Left ventricle myocardium inferior (tissue), 1 donor: ENCODE measurements at places on chromosomes 3 and 15.
A peak's percentile ranks its signal among the peaks of the same experiment; 100 is the strongest.

GRCh38 chr3:69016901-69017300 is 3.4 kb upstream of the EOGT start:
- DNase-seq, result no peak

GRCh38 chr3:52202384-52203077 is 4.6 kb downstream of the ALAS1 start:
- DNase-seq, result no peak

GRCh38 chr3:66303491-66303901 is 82.7 kb downstream of the SLC25A26 start:
- DNase-seq, result no peak

DNA sequence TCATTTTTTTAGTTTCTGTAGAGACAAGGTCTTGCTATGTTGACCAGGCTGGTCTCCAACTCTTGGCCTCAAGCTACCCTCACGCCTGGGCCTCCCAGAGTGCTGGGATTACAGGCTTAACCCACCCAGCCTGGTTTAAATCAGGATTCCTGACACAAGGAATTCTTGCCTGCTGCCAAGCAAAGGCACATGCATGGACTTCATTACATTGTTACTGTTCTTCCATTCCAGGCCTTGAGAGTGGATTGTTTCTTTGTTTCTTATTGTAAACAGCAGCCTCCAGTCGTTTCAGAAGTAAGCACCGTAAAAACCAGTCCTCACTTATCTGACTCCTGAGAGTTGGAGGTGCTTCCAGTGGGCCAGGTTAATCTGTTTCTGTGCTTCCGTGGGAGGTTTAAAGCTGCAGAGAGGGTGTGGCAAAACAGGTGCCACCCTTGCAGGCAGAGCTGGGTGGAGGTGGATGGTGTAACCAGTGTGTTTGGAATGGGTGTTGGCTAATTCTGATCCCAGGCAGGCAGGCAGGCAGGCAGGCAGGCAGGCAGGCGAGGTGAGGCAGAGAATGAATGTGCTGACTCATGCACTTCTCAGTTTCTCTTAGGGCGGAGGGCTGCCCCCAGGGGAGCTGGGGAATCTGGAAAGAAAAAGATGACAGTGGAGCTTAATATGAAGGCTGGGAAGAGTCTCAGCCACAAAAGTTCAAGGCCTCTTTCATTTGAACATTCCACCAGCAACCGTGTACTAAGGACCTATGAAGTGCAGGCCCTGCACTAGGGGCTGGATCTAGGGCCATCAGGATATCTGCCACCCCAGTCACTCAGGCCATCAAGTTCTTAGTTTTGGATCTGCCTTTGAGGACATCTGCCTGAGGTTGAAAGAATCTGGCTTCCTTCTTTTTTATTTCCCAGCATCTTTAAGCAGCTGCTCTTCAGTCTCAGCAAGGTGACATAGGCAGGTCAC is 37.0 kb upstream of the CDCP1 start:
- no peak for DNase-seq

DNA sequence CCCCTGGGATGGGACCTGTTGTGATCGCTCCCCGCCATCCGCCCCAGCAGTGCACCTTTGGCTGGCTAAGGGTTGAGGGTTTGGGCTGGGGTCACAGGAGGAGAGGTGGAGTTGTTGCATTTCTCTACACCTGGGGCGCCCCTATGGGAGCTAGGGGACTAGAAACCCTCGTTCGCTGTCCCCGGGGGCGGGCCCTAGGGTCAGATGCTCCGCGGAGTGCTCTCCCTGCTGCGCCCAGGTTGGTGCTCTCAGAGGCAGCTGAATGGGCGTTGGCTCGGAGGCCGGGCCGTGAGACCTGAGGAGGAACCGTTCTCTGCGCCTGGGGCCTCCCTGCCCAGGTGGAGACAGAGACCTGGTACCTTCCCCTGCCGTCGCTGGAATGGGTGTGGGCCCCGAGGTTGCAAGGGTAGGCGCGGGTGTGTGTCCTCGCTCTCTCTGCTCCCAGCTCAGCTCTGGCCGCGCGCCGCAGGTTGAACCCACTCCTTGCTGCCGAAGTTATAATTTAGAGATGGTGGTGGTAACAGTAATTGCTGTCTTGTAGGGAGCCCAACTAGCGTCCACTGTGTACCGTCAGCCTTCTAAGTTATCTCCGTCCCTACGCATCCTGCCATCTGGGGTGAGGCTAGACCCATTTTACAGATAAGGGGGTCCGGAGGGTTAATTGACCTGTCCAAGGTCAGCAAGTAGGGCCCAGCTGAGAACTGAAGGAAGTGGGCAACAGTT is 965 bp downstream of the FLNB start:
- DNase-seq, result peak; percentile 20

DNA sequence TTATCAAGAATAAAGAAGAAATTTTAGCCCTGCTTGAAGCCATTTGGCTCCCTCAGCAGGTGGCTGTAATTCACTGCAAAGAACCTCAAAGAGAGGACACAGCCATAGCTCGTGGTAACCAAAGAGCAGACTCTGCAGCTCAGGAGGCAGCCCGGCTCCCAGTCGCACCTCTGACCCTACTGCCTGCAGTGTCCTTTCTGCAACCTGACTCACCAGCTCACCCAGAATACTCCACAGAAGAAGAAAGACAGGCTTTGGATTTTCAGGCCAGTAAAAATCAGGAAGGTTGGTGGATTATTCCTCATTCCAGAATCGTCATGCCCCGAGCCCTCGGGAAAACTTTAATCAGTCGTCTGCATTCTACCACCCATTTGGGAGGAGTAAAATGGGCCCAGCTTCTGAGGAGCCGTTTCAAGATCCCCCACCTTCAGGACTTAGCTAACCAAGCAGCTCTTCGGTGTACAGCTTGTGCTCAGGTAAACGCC is 38.6 kb downstream of the ZBTB11 start:
- DNase-seq, result no peak

- no peak for DNase-seq
These were observed 2.1 kb upstream of the GABRA5 start for GRCh38 chr15:26864664-26865191.

DNA sequence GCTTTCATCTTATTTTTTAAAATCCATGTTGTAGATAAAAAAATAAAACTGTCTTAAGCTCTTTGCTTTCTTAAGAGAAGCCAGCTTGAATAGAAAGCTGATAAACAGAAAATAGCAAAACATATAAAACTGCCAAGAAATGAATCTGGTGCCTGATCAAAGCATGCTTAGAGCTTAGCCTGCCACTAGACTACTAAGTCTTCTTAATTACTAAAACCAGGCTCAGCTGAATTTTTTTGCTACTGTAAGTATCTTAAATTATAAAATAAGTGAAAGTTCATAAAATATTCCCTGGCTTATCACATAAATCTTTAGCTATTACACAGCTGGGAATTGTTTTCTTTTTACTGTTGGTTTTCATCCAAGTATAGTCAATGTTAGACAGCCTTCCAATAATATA is 803.9 kb downstream of the DIPK2A start:
- no peak for DNase-seq

- no peak for DNase-seq
These were observed 705.7 kb upstream of the NR2F2 start for GRCh38 chr15:95624616-95625361.

- no peak for DNase-seq
These were observed 134.8 kb downstream of the NSMCE3 start for GRCh38 chr15:29134641-29135308.

DNA sequence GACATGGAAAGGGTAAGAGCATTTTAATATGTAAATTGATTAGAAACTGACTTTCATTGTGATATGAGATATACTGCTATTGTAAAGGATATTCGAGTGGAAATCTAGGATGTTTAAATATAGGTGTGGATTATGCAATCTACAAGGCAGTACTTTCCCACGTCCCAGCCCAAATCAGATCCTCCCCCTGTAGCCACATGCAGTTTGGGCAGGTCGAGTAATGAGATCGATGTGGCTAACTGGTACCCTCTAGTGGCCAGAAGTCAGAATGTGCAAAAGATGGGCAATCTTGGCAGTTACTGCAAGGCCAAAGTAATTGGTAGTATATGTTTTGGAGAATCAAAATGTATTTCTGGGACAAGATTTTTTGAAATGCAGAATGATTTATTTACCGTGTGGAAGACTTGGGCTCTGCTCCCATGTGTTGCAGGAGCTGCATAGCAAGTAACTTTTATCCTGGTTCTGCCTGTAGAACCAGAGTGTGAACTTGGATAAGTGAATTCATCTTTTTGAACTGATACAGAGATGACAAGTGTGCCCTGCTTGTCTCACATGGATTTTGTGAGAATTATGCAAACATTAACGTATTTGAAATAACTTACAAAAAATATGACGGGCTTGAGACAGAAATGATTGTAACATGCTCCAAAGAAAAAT is 94.5 kb upstream of the ADAMTSL3 start:
- DNase-seq, result no peak

DNA sequence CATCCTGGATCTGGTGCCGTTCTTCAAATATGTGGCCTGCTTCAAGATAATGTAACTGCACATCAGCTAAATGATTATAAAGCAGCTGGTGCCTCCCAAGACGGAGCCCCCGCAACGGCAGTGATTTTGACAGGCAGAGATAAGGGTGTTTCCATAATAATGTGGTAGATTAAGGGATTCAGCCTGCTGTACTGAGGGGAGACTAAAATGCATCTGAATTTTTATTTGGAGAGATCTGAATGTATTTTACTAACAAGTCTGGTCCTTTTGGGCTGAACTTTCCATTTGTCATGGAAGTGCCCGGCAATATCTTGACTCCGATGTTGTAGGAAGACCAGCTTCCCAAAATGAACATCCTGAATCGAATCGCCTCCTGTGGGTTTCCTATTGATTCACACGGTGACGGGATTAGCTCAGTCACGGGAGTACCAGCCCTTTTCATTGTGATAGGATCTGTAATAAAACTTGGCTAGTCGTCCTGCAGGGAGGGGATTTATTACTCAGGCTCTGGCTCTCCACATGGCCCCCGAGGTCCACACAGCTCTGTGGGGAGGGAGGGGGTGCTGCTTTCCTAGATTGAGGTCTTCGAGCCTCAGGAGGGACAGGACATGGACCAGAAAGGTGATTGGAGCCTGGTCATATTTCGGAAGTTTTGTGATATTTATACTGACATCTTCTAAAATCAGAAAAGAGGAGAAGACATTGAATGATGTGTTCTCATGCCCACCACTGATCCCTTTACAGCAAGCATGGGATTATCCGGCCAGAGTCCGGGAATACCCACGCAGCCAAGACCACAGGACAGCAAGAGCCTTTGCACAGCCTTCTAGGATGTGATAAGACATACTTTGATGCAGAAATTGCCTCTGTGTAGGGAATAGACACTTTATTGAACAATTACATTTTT is 2.5 kb upstream of the PCSK6 start:
- no peak for DNase-seq

- no peak for DNase-seq
These were observed 100.6 kb downstream of the STAG1 start for GRCh38 chr3:136651581-136651980.

- no peak for DNase-seq
These were observed 22.6 kb downstream of the ISL2 start for GRCh38 chr15:76359152-76359551.

DNA sequence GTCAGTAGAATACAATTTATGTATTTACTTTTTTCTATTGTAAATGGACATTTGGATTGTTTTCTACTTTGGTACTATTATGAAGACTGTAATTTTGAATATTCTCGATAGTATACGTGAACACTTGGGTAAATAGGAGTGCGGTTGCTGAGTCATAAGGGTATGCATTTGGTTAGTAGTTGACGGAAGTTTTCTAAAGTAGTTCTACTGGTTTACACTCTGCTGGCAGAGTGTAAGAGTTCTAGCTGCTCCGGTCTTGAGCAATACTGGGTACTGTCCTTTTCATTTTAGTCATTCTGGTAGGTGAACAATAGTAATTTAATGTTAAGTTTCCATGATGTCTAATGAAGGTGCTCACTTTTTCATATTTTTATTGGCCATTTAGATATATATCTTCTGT is 70.0 kb downstream of the MEF2A start:
- no peak for DNase-seq

DNA sequence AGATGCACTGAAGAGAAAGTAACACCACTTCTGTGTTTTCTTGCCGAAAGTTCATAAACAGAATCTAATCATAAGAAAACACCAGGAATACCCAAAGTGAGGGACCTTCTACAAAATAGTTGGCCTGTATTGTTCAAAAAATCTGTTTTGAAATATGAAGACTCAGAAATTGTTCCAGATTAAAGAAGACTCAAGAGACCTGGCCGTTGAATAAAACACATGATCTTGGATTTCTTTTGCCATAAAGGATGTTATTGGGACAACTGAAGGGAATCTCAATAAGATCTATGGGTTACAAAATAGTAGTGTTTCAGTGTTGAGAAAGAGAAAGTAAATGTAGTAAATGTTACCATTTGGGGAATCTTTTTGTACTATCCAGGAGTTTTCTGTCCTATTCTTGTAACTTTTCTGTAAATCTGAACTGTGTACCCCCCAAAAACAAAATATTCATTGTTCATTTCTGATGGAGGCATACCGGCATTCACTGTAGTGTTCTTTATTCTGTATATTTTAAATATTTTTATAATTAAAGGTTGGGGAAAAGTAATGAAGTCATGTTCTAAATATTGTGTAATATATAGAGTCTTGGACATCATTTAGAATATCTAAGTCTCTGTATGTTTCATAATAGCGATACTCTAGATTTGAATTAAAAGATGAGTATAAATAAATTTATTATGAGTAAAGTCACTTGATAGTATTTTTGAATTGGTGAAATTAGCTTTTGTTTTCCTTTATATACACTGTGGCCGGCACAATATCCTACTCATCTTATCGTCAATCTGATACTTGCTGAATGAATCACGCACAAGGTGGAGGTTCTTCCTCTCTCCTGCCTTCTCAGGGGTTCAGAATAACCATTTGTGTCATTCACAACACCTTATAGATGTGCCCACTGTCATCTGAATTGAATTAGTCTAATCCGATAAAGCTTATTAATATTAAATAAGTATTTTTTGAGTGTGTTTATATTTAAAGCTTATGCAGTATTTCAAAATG is 66.7 kb downstream of the TRAK1 start:
- DNase-seq, result no peak
